ENCODE measurements at places on chromosomes 16 and 17.

DNA sequence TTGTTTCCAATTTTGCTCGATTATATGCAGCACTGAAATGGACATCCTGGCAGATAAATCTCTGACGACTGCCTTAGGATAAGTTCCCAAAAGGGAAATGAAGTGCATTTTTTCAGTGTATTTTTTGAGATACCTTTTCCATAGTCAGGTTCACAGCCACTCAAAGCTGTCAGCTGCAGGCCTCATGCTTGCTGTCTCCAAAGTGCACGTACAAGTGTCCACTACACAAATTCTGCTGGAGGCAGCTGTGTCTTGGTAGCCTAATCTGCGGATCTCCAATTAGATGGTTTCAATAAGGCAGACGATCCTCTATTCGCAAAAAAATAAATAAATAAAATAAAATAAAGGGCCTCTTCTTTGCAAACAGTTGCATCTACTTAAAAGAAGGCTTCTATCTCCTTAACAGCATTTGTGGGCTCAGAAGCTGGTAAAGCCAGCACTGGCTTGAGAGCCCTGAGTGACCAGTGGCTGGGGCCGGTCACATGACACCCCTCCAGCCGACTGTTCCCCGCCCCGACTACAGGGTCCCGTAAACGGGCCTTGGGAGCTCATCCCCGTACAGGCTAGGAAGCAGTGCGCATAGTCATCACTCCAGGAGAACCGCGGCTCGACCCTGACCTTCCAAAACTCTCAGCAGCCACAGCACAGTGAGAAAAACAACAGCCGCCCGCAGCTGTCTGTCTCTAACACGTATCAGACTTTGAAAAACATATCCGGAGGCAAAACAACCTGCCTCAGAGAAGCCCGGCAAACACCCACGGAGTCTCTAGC is 18.8 kb downstream of the RPH3AL start:
- no peak for DNase-seq

- DNase-seq = no peak
Measured at GRCh38 chr17:72656130-72656763, 436.2 kb downstream of the SLC39A11 start.

DNA sequence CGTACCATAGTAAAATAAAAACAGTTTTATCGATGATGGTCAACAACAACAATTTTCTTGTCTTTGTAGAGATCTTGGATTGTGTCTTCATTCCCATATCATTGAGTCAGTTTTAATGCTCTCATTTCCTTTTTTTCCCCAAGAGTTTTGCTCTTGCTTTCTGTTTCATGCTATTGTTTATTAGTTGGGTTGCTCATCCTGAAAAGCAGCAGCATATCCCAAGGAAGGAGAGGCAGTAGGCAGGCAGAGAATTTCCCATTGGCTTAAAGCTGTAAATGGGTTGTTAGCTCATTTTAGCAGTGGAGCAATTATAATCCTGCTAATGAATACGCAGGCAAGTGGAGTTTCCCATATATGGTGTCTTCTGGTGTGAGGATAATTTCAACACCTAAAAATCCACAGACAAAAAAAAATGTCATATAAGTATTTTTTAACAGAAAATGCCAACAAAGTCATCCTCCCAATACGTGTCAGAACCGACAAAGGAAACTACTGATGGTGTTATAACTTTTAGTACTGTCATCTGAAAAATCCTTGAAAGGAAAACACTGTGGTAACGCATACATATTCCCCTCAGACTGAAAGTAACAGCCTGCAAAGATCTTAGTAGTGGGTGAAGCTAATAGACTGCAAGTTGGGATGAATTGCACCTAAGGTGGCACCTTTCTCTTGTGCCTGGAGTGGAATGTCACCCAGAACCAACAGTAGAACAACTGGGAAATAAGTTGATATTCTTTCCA is 218.3 kb downstream of the FTO start:
- DNase-seq = no peak

DNA sequence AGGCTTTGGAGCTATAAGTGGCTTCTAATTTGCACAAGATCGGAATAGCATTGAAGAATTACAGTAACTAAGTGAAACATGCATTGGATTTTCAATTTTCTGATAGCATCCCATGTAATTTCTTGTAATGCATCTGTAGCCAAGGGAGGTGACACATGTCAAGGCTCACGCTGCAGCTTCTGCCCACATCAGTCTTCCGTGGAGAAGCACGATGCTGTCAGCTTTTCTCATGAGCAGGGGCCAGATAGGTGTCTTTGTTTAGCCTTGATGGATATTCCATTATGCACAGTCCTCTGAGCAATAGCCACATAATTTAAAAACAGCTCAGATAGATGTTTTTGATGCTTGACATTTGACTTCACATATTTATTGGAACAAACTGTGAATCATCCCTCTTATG is 1046.9 kb upstream of the EEF2KMT start:
- no peak for DNase-seq

- no peak for DNase-seq
Measured at GRCh38 chr16:17370223-17370707, 100.5 kb downstream of the XYLT1 start.

- no peak for DNase-seq
Measured at GRCh38 chr16:6698548-6698947, 634.1 kb upstream of the RBFOX1 start.

DNA sequence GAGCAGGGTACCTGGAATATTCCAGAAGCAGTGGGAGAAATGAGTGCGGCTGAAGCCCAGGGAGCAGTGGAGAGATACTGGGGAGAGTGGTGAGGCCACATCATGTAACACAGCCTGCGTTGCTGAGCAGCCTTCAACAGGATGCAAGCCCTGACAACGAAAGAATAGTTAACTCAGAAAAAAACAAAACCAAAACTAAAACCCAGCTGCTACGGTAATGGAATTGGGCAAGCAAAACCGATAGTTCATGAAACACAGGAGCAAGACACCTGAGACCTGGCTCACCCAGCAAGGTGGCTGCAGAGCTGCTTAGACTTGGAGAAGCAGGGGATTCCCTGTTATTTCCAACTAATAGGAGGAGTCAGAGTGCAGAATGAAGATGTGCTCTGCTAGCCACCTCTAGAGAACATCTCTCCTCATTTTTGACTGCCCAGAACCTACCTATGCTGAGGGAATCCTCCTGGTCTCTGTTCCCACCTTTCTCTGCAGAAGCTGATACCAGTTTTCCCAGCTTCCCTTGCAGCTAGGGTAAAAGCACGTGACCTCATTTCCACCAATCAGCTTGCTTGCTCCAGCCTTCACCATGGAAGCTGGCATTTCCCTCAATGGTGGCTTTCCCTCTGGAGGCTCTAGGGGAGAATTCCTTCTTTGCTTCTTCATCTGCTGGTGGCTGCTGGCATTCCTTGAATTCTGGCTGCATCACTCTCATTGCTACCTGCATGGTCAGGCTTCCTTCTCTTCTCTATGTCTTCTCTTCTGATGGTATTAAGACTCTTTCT is 59.4 kb upstream of the XYLT1 start:
- DNase-seq = no peak

- no peak for DNase-seq
Measured at GRCh38 chr16:64391063-64391600, 730.7 kb downstream of the CDH11 start.

GRCh38 chr17:63450551-63450950 is 4.4 kb upstream of the CYB561 start:
- no peak for DNase-seq

- DNase-seq = no peak
Measured at GRCh38 chr16:67528870-67529581, 397 bp downstream of the RIPOR1 start.
